Suppressor macrophage treated with lipopolysaccharide for 1 hour (primary cell): ENCODE measurements at places on chromosomes 16 and 17.

- DNase-seq = no peak
Measured at GRCh38 chr16:71915350-71915749, 20.0 kb downstream of the IST1 start.

DNA sequence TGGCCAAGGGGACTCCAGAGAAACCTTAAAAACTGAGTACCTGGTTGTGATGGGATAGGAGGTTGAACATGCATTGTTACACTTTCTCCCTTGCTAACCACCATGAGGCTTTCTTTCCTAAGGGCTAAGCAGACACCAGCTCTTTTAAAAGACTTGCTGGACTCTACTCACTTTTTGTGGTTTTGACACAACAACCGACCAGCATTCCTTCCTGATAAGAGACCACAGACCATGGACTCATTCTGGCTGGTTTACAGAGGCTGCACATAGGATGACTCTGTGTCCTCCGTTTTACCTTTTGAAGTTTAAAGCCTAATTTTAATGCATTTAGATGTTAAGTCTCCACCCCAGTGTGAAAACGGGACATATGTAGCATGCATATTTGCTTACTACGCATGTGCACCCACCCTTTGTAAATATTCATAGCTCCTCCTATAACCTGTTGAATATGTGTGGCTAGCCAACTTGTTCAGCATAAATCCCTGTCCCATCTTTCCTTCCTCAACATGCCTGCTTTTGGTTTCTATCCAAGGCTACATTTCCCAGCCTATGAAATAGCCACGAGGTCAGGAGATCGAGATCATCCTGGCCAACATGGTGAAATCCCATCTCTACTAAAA lies 475.9 kb downstream of the GRIN2A start:
- DNase-seq = no peak

DNA sequence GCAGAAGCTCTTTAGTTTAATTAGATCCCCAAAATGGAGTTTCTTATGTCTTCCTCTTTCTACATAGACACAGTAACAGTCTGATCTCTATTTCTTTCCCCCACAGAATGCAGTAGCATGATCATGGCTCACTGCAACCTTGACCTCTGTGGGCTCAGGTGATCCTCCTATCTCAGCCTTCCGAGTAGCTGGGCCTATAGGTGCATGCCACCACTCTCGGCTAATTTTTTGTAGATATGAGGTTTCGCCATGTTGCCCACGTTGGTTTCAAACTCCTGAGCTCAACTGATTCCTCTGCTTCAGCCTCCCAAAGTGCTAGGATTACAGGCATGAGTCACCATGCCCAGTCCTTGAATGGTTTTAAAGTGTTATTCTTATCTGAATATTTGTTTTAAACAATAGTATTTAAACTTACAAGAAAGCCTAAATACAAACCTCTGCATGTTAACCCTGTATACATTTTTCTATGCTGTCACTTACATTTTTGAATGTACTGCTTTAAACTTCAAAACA lies 120.6 kb downstream of the GOSR1 start:
- DNase-seq = no peak

DNA sequence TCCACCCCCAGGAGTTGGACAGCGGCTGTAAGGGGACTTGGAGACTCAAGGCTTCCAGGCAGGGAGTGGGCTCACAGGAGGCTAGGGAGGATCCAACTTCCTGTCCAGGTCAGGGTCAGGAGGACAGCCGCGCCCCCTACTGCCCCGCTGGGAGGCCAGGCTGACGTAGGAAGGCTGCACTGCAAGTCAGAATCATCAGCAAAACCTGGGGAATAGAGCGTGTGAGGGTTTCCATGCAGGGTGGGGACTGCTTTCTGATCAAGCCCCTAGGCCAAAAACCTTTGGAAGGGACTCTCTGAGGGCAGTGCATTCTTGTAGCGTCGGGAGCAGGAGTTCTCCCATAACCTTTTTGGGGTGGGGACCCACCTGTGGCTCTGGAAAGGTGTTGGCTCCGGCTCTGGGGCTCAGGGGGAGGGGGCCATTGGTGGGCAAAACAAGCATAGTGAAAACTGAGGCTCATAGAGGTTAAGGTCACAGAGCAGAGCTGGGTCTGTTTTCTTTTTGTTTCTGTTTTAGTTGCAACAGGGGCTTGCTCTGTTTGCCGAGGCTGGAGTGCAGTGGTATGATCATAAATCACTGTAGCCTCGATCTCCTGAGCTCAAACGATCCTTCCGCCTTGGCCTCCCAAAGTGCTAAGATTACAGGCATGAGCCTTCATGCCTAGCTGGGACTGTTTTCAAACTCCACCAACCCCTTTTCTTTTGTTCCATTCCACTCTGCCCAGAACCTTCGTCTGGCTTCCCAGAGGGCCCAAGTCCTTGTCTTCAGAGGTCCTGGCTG lies 22.1 kb downstream of the RAI1 start:
- no peak for DNase-seq

GRCh38 chr16:20763461-20764232 lies at the start of gene ACSM3:
ACSM3 (plus strand) TSS chr16:20764014; CDS start chr16:20770035, 6,021 bp downstream.
- DNase-seq = peak; percentile 86

- DNase-seq = no peak
Measured at GRCh38 chr16:29983420-29984136, 9.9 kb downstream of the TAOK2 start.

DNA sequence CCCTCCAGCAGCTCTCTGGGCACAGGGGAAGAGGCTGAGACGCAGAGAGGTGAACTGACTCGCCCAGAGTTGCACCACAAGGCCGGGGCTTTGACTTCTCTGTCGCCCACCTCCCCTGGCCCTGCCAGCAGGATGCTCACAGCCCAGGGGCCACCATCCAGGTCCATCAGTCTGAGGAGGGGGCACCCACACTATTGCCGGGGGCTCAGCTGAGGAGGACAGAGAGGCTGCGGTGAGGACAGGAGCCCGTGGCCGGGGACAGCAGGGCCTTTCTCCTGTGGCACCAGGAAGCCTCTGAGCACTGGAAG lies 32.6 kb downstream of the KDM8 start:
- no peak for DNase-seq

- DNase-seq = peak; percentile 66
Measured at GRCh38 chr16:56603589-56603988, 4.8 kb upstream of the MT2A start.

DNA sequence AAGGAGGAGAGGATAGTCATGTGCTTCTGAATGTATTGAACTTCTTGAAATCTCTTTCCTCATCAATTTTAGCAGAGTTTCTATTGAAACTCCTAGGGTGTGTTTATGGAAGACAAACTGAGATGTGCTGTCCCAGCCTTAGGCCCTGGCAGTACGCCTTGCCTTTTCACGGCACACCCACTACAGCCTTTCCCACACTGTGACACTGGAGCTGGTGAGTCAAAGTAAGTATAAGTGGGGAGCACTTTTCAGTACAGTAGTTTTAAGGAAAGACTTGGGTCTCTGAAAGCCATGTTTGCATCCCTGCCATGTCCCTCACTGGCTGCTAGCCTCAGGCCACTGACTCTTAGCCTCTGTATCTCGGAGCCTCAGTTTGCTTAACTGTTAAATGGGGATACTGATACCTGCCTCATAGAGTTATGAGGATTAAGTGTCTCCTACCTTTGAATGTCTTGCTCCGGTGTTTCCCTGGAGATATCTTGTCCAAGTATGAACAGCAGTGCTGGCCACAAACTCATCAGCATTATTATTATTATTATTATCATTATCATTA lies 144.7 kb upstream of the CRHR1 start:
- no peak for DNase-seq

DNA sequence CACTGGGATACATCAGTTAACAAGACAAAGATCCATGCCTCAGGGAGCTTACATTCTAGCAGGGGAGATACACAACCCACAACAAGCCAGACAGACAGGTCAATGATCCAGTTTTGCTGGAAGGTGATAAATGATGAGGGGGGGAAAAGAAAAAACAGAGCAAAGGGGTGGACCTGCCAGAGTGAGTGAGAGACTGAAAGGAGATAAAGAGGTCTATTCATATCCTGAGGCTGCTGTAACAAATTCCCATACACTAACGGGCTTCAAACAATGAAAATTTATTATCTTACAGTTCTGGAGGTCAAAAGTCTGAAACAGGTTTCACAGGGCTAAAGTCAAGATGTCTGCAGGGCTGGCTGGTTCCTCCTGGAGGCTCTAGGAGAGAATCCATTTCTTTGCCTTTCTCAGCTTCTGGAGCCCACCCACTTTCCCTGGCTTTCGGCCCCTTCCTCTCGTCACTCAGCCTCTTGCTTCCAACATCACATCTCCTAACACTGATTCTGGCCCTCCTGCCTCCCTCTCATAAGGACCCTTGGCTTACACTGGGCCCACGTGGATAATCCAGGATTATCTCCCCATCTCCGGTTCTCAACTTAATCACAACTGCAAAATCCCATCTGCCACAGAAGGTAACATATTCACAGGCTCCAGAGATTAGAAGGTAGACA lies 81.5 kb downstream of the GAS7 start:
- DNase-seq = no peak

DNA sequence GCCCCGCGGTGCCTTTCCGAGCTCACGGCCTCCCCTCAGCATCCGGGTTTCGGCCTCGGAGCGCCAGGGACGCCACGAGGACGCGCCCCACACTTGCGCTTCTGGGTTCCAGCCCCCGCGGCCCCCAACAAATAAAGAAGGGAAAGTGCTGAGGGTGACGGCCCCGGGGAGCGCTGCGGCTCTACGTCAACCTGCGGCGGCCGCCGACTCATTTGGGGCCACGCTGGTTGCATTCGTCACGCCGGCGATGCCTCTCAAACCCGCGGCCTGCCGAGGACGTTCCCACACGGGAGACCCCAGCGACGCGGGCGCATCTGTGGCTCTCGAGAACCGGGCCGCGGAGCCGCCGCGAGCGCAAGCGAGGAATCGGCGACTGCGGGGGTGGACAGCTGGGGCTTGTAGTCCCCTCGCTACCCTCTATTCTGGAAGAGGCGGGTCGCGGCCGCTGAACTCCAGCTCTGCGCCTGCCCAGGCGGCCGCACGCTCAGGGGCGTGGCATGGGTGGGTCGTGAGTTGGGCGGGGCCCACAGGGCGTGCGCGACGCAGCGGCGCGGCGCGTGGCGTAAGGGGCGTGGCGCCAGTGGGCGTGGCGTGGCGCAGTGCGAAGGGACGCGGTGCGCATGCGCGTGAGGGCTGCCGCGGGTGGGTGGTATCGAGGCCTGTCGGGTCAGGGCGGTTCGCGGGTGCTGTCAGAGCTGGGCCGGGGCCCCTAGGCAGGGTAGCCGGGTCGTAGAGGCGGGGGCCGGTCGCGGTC lies at the start of gene AMZ2:
Gene AMZ2 (plus strand): TSS at position 599 of the 754 bp plus-strand sequence. CDS start 2,145 bp downstream, outside the sequence.
- DNase-seq = peak; percentile 97

GRCh38 chr17:63452962-63453551 lies 7.0 kb upstream of the CYB561 start:
- DNase-seq = no peak

DNA sequence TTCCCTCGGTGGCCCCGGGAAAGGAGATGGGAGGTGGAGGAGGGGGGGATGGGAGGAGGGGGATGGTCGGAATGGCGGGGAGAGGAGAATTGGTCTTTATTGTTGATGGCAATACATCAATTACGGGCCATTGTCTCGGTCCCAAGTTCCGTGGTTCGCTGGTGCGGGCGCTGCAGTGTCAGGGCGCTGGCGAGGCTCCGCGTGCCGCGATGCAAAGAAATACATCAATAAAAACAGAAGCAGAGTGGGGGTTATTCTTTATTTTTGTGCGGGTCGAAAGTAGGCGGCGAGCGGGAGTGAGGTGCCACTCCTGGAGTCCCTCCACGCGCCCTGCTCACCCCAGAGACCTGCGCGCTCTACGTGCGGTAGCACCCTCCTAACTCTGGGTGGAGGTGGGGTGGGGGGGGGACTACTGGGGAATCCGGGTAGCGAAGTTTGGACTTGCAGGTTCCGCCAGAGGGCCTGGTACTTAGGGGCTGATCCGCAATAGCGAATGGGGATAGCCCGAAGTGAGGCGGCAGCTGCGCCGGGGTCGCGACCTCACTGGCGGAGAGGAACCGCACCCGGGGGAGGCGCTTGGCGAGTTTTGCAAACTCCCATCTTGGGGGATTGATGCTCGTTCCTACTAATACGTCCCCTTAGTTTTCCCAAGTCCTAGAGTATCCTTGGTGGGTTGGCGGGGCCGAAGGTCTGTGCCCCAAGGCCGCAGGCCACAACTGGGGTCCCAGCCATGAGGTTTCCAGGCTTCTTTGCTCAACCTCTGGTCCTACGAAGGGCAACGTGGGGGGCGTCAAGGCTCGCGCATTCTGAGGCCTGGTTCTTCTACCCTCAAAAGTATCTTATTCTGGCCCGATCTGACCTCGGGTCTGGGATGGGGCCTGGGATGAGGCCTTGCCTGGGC lies 3.5 kb upstream of the SALL1 start:
- DNase-seq = no peak

DNA sequence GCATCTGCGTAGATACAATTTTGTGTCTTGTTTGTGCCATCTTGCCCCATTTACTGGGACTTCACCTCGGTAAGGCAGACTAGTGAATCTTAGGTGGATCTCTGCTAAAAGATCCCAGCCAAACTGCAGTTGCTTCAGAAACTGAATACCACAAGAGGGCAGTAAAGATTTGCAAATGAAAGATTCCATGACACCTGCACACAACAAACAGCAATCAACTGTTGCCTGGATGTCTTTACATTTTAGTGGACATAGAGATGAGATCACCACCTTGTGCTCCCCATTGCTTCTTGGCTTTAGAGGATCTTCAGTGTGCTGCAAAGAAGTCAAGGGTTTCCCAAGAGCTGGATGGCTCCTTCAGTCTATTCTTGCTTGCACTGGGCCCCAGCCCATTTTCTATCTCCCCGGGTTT lies 119.2 kb upstream of the CACNG5 start:
- DNase-seq = peak; percentile 69

DNA sequence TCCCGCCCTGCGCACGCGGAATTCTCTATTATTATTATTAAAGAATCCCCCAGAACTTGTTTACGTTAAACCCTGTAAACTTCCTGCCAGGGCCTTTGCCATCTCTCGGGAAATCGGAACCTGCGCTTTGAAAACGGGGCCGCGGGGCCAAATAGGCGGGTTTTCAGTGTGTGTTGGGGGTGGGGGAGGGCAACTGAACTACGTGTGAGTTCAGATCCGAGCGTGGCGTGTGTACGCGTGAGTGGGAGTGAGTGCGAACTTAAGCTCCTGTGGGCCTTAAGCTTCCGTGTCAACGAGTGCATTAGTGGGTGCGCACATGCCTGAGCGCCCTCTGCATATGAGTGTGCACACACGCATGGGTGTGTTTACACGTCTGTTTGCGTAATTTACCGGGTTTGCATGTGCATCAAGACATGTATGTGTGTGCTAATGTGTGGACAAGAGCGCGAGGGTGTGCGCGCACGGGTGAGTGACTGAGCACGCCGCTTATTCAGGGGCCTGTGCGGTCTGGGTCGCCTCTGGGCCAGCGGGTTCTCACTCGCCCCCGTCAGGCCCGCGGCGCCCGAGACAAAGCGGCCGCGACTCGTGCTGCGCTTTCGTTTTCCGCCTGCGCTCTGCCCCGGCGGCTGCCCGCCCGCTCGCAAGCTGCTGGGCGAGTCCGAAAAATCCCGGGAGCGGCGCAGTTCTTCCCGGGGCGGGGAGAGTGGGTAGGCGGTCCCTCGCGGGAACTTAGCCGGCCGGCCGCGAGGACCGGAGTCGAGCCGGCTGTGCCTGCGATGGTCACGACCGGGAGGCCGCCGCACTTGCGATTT lies 1.2 kb upstream of the FOXF1 start:
- DNase-seq = peak; percentile 82
